IgD-negative memory B cell (primary cell): ENCODE measurements at places on chromosomes 7 and 10. TPM values are rescaled to one million over a fixed set of nuclear protein-coding genes. Genes with fewer than 3 reads are reported as not detected.

The C10orf105 gene
- not detected for polyA plus RNA-seq

The IL2RA gene
- 27.2 TPM for polyA plus RNA-seq

The MOGAT3 gene
- not detected for polyA plus RNA-seq

The GJD4 gene
- polyA plus RNA-seq = not detected

The ZNF479 gene
- not detected for polyA plus RNA-seq

The DCLRE1A gene
- polyA plus RNA-seq = 2.3 TPM

The C10orf53 gene
- not detected for polyA plus RNA-seq
